HFFc6 (cell line): ENCODE measurements at places on chromosomes 6 and 20. TPM values are rescaled to one million over a fixed set of nuclear protein-coding genes. Genes with fewer than 3 reads are reported as not detected.
A peak's percentile ranks its signal among the peaks of the same experiment; 100 is the strongest.

The IRAK1BP1 gene
- total RNA-seq = 1.8 and 2.1 TPM in 2 replicates

The ZSWIM1 gene
- 8.8 to 10.3 TPM (median 9.0 TPM) in 3 replicates for total RNA-seq

The CASS4 gene
- total RNA-seq = 0.38 to 0.70 TPM (median 0.51 TPM) in 3 replicates

The HRH3 gene
- not detected in 3 replicates for total RNA-seq

The GLYATL3 gene
- not detected in 3 replicates for total RNA-seq

The PLCB4 gene
- 78.5 to 88.9 TPM (median 87.2 TPM) in 3 replicates for total RNA-seq

The GSTA2 gene
- not detected in 3 replicates for total RNA-seq

The CLPSL1 gene
- not detected in 3 replicates for total RNA-seq

The SDC4 gene
- total RNA-seq = 126 to 138 TPM (median 131 TPM) in 3 replicates

The DHX16 gene
- total RNA-seq = 33.7 to 37.0 TPM (median 36.5 TPM) in 3 replicates

The CCN2 gene
- 530 to 899 TPM (median 847 TPM) in 3 replicates for total RNA-seq

The SLCO4A1 gene
- 2.8 to 6.5 TPM (median 3.9 TPM) in 3 replicates for total RNA-seq

The BTN1A1 gene
- not detected in 3 replicates for total RNA-seq

The DTNBP1 gene
- 10.4 to 14.3 TPM (median 12.6 TPM) in 3 replicates for total RNA-seq

- no peak for DNase-seq
These were observed 711.1 kb downstream of the KIF16B start for GRCh38 chr20:15862178-15862577.

DNA sequence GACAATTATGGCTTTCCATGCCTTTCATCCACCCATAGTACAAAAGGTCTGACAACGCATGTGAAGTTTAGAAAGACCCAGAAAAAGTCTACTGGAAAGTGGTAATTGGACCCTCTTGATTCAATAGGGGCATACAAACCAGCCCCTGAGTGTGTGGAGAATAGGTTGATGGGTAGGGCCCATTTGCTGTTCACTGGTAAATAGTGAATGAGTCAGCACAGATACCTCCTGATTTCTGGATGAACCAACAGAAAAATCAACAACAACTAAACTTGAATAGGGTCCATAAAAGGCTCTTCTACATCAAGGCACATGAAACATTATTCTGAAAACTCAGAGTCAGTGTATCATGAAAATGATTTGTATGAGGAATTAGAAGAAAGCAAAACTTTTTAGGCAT is 235.4 kb upstream of the SLC35B3 start:
- no peak for DNase-seq

- no peak for DNase-seq
These were observed 15.3 kb downstream of the PCIF1 start for GRCh38 chr20:45949542-45950329.

DNA sequence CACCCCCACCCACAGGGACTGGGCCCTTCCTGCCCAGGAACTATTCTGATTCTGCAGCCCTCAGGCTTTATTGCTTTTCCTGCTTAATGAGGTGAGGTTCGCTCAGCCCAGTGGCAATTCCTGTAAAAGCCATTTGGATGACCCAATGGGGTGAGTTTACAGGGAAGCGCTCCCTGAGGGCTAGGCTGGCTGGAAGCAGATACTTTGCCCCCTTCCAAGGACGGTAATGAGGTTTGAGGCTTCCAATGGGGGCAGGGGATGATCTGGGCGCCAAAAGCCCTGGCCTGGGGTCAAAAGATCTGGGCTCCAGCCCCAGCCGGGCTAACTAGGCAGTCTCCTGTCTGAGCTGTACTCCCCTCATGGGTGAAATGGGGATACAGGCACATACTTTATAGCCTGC is 41.8 kb downstream of the RIPOR3 start:
- DNase-seq = no peak

DNA sequence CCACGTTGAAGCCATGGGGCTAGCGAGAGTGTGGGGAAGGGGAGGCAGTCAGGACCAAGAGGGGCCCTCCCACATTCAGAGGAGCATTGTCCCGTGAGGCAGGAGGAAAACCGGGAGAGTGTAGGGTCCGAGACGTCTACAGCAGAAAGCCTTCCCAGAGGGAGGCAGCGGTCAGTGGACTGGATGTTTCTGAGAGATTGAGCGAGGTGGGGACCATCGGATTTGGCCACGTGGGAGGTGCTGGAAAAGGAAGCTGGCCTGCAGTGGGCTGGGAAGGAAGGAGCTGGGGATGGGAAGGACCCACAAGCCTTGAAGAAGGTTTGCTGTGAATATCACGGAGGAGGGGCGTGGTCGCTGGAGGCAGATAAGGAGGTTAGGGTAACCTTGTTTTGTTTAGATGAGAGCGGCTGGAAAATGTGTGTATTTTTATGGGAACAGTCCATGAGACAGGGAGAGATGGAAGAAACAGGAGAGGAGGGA is 119.0 kb upstream of the RNF24 start:
- DNase-seq = no peak

GRCh38 chr6:168823397-168824212 is 382.6 kb downstream of the SMOC2 start:
- no peak for DNase-seq

GRCh38 chr6:166078294-166078693 is 89.4 kb downstream of the TBXT start:
- DNase-seq = peak; percentile 9

GRCh38 chr6:137092018-137092417 is 47.3 kb upstream of the IL20RA start:
- no peak for DNase-seq

DNA sequence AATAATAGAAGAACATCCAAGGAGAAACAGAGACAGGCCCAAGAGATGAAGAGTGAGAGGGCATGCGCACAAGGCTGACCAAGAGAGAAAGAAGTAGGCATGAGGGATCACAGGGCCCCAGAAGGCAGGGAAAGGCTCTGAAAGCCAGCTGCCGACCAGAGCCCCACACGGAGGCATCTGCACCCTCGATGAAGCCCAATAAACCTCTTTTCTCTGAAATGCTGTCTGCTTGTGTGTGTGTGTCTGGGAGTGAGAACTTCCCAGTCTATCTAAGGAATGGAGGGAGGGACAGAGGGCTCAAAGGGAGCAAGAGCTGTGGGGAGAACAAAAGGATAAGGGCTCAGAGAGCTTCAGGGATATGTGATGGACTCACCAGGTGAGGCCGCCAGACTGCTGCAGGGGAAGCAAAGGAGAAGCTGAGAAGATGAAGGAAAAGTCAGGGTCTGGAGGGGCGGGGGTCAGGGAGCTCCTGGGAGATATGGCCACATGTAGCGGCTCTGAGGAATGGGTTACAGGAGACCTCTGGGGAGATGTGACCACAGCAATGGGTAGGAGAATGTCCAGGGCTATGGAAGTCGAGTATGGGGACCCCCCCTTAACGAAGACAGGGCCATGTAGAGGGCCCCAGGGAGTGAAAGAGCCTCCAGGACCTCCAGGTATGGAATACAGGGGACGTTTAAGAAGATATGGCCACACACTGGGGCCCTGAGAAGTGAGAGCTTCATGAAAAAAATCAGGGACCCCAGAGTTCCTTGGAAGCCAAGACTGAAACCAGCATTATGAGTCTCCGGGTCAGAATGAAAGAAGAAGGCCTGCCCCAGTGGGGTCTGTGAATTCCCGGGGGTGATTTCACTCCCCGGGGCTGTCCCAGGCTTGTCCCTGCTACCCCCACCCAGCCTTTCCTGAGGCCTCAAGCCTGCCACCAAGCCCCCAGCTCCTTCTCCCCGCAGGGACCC is 981 bp upstream of the TNF start:
- DNase-seq = no peak

- DNase-seq = no peak
These were observed 10.6 kb downstream of the PYGB start for GRCh38 chr20:25258476-25258805.

- DNase-seq = peak; percentile 48
These were observed 291.9 kb downstream of the PLCB1 start for GRCh38 chr20:8424010-8424409.

GRCh38 chr20:1299522-1299921 is 29.4 kb downstream of the SDCBP2 start:
- no peak for DNase-seq

GRCh38 chr6:86969573-86969972 is 32.2 kb downstream of the HTR1E start:
- DNase-seq = no peak

- DNase-seq = no peak
These were observed 114.6 kb upstream of the HTR1E start for GRCh38 chr6:86822747-86823146.
